ENCODE measurements at places on chromosomes 12 and 14.

DNA sequence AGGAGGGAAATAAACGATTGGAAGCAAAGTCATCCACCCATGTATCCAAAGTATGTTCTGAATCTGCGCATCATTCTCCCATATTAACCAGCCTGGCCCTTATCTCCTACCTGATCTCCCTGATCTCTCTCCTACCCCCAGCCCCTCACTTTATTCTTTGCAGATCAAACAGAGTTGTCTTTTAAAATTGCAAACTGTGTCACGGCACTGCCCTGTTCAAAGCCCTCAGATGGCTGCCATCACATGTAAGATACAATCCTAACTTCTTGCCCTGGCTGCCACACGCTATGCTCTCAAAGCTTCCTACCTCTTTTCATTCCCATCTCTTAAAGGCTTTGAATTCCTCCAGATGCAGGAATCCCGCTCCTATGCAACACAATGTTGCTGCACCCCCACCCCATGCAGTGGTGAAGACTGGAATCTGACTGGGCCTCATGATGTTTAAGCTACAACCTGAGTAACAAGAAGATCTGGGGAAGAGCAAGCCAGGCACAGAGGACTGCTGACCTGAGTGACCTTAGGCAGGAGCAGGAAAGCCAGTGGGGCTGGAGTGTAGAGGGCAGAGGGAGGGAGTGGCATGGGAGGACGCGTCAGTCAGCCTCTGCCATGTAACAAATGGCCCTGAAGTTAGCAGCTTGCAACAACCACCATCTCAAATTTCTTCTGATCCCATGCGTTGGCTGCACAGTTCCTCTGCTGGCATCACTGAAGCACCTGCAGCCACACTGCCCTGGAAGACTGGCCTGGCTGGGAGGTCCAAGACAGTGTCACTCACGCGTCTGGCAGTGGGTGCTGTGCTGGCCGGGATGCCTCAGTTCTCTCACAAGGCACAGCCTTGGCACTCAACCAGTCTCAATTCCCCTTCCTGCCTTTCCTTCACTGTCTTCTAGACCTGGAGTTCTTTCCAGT lies 382.8 kb downstream of the BCL11B start:
- no peak for DNase-seq

- no peak for DNase-seq
Measured at GRCh38 chr12:131437706-131438492, 273.0 kb upstream of the SFSWAP start.

DNA sequence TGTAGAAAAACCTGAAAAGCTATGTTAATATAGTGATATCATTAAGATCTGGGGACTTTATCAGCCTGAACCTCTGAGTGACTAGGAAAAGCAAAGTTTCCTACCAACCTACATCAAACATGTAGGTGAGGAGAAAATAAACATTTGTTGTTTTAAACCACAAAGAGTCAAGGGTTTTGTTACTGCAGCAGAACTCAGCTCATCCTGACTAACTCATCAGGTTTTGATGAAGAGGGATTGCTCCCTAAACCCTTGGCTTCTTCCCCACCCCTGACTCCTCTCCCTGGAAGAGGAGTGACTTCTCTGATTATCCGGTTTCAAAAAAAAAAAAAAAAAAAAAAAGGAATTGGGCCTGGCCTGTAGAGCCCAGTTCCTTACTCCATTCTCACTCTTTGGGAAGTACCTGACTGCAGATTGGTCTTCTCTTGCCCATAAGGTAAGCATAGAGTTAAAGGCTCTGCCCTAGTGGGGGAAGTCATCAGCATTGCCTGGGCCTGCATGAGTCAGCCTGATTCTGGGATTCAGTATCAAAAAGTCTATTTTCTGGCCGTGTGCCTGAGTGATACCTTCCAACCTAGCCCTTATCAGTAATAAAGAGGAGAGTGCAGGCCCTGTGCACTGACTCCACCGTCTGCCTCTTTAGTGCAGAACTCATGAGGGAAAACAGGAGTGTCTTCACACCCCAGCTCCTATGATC lies 16.9 kb downstream of the BDKRB1 start:
- DNase-seq = no peak

DNA sequence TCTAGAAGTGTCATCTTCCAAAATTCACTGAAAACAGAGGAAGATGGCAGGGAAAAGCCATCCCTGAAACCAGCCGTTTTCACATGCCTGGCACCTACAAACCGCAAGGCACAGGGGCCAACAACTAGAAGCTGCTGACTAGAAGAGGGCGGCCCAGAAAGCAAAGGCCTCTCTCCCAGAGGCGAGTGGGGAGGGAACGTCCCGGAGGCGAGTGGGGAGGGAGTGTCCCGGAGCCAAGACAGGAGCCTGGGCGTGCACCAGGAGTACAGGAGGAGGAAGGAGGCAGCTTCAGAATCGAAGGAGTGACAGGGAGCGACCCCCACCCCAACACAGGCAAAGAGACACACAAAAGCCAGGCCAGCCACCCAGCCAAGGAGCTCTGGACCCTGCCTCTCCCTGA lies 21.0 kb downstream of the ANKLE2 start:
- no peak for DNase-seq

- no peak for DNase-seq
Measured at GRCh38 chr12:6935371-6936193, 7.8 kb downstream of the ATN1 start.

DNA sequence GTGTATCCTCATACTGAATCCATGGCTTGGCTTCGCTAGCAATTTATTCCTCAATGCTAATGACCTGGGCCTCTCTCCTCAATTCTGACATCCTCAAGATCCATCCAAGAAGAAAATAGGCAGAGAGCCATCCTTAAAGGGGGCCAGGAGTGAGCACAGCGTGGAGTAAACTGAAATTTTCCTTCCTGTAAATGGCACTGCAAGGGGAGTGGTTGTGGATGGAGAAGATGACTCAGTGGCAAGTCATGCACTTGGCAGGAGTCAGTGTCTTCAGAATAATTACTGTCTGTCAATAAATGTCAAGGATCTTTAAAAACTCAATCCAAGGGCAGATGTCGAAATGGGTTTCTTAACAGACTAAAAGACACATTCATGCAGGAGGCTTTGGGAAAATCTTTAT lies 88.0 kb upstream of the TMEM132C start:
- DNase-seq = no peak

- DNase-seq = no peak
Measured at GRCh38 chr14:79016828-79017505, 846.8 kb downstream of the NRXN3 start.

Measured in activated naive CD8-positive, alpha-beta T cell treated with anti-CD3 and anti-CD28 coated beads, Interleukin-2, amount 50 U/mL, for 16 hours (primary cell).